ENCODE measurements at places on chromosomes 1 and 21.

DNA sequence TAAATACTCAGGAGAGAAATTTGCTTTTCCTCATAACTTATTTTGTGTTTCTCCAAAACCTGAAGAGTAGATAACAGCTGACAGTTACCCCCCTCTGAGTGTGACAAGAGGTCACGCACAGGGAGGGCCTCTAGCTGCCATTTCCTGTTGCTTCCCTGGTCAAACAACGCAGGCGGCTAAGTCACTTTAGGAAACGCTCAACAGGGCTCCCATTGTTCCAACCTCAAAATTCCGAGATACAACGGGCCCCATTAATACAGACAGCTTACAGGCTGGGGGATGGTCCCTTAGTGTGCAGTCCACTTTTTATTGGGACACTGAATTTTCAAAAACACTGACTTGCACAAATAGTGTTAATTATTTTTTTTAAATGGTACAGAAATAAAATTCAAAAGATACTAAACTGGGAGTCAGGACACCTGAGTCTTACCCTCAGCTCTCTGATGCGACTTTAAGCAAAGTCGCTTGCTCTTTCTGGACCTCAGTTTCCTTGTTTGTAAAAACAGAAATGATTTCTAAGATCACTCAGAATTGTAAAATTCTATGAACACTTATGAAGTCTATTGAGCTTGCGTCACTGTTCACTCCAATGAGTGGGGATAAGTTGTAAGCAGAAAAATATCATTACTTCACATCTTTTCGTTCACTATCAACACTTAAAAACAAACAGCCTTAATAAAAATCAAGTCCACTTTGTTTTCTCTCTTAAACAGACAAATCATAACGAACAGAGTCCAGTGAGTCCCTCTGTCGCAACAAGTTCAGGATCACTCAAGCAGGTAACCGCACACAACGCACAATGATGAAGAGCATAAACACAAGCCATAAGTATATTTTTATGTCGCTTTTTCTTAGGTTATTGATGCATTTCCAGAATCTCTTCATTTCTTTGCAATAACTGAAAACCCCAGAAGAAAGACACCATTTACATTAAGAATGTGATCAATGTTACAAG lies 13.5 kb downstream of the LZIC start:
- DNase-seq = no peak

- DNase-seq = no peak
These were observed 30.9 kb downstream of the RCAN1 start for GRCh38 chr21:34583926-34584563.

DNA sequence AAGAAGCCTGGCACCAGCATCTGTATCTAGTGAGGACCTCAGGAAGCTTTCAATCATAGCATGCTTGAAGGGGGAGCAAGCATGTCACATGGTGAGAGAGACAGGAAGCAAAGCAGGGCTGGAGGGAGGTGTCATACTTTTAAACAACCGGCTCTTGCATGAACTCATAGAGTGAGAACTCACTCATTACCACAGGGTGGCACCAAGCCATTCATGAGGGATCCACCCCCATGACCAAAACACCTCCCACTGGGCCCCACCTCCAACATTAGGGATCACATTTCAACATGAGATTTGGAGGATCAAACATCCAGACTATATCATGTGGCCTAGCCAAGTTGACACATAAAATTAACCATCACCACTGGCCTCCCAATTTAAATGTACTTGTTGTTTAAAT lies 125.1 kb upstream of the KCND3 start:
- no peak for DNase-seq

DNA sequence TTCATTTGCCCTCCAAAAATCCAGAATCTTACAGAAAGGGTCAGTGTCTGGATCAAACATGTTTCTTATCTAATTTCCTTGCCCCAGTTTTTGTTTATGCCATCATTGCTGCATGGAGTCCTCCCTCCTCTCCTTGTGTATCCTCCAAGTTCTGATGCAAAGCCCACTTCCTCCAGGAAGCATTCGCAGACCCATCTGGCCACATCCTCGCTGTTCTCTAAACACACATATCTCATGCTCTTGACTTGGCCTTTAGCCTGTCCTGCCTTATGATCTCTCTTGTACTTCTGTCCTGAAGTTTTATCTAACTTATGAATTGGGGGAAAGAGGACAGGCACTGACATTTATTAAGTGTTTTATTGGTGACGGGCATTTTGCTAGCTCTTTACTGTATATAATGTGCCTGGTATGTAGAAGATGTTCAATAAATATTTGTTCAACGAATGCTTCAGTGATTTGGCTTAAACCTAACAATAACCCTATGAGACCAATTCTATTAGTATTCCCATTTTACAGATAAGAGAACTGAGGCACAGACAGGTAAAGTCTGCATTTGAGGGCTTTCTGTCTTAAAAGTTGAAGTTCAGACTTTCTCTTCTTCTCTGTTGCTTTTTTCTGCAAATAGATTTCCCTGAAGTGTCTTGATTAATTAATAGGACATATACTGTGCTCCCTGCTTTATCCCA lies 19.2 kb upstream of the ID3 start:
- no peak for DNase-seq

DNA sequence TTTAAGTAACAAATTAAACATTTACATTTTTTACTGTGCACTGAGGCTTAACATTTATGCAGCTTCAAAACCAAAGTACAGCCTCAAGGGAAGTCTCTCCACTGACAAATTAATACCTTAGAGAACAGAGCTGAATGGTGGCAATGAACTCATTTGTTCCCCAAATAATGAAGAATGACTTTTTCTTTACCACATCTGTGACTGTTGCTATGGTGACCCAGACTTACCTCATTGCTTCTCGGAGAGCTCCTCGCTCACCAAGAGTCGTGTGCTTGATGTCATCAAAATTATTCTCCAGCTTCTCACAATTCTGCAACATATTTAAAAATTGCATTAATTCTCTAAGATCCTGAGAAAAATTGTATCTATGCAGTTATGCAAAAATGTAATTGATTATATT lies 92.9 kb downstream of the DPYD start:
- DNase-seq = no peak

- no peak for DNase-seq
These were observed 1.2 kb upstream of the RNF223 start for GRCh38 chr1:1075148-1075935.

- DNase-seq = no peak
These were observed 146.0 kb upstream of the JUN start for GRCh38 chr1:58929671-58930325.

DNA sequence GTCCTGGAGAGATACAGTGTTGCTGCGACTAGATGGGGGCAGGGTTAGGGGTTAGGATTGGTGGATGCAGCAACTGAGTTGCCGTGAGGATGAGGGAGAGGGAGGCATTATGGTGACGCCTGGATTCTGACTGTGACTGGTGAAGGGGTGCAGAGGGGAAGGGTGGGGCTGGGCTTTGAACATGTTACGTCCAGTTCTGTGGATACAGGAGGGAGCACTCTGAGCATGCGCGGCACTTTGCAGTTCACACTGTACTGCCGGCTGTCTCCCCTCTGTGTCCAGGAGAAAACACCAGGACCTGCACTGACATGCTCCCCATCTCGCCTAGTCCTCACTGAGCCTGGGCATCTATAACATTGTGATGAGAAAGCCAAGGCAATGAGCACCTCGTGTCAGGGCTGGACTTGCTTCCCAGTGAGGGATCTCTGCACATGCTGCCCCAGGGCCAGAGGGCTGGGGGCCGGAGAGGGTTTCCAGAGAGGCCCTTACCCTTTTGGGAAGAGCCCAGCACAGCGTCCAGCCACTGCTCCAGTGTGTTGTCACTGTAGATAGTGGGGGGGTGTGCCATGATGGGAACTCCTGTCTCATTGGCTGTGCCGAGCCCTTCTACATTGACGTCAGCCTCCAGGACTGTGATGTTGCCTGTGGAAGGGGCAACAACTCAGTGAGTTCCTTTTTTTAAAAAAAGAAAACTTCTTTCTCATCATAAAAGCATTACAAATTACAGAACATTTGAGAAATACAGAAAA lies 7.6 kb downstream of the FAM151A start:
- no peak for DNase-seq

DNA sequence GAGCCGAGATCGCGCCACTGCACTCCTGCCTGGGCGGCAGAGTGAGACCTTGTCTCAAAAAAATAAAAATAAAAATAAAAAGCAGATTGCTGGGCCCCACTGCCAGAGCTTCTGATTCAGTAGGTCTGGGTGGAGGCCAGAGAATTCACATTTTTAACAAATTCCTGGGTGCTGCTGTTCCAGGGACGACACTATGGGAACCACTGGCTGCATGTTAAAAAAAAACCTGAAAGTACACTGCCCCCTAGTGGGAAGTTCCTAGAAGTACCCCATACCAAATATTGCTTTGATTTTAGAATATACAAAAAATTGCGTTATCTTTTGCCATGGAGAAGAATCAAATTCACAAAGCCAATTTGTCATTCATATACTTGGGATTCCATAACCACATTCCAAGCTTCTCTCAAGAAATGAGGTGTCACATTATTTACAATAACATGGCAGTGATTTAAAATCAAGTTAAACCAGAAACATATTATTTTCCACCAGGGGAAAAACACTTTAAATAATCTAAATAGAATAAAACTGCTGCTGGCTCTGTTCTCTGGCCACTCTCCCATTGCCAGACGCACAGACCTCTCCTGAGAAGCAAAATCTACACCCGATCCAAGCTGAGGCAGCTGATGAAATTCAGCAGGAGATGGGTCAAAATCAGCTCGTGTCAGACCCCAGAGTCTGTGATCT lies 27.4 kb downstream of the SYF2 start:
- no peak for DNase-seq

DNA sequence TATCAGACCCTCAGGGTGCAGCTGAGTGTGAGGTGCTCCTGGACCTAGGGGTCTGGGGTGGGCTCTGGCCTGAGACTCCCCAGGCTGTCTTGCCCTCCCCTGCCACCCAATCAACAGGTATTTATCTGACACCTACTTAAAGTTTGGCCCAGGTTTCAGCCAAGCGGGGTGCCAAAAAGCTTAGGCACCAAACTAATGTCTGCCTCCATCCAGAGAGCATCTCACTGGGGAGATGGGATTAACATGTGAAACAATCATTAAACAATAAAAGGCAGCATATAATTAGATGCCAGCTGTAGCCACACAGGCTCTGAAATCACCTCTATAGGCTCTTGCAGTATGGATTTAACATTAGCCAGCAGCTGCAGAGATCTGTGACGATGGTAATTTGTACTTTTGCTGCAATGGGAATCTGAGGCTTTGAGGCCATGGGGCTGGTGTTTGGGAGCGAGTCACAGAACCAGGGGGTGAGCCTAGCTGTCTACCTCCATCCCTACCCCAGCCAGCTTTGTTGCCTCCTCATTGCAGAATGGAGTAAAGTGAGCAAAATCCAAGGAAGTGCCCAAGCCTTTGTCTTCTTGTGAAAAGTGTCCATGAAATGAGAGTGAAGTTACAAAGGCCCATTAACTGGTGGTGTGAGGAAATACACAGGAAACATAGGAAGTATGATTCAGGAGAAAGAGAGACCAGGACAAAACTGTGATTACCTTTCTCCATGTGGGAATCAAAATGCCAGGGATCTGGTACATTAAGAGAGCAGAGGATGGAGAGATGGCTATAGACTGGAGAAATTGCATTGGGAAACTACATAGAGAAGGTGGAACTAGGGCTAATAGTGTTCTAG lies 36.1 kb downstream of the EIF2D start:
- no peak for DNase-seq

DNA sequence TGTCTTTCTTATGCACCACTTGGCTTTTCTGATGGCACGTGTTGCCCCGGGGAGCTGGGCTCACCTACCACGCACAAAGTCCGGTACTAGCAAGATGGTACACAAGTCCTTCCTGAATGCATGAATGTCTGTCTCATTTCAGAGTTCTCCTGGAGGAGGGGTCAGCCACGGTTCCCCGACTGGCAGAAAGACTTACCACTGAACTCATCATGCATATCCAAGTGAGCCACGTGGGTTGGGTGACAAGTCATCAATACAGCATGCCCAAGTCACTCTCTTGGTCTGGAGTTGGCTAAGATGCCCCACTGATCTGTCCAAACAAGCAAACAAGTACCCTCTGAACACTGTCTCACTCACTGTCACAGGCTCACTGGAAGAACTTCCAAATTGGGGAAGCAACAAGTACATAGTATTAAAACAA lies 28.6 kb upstream of the MX1 start:
- DNase-seq = no peak

DNA sequence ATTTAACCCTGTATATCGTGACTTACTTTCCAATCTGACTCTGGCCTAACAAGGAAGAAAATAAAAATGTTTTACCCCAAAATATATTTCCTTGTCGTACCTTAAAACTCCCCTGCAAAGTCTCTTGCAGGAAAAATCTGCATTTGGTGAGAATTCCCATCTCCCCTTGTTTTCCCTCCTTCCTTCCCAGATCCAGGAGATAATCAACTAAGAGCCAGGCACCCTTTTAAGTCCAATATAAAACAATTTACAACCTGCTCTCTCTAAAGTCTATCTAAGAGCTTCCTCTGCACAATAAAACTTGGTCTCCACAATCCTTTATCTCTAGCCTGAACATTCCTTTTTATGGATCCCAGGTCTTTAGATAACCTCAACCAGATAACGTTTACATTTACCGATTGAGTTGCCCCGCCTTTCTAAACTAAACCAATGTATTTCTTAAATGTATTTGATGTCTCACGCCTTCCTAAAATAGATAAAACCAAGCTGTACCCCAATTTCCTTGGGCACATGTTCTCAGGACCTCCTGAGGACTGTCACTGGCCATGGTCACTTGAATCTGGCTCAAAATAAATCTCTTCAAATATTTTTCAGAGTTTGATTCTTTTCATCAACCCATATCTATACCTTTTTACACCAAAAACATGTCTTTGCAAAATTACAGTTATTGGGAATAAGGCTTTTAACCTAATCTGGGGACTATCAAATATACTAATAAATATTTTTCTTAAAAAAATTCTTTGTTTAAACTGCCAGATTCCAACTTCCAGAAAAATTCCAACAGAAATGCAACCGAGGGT lies 993 bp downstream of the DDX59 start:
- no peak for DNase-seq

GRCh38 chr1:152577168-152577567 lies 3.1 kb downstream of the LCE3D start:
- no peak for DNase-seq

- no peak for DNase-seq
These were observed 8.9 kb downstream of the TRIM33 start for GRCh38 chr1:114502080-114502479.

DNA sequence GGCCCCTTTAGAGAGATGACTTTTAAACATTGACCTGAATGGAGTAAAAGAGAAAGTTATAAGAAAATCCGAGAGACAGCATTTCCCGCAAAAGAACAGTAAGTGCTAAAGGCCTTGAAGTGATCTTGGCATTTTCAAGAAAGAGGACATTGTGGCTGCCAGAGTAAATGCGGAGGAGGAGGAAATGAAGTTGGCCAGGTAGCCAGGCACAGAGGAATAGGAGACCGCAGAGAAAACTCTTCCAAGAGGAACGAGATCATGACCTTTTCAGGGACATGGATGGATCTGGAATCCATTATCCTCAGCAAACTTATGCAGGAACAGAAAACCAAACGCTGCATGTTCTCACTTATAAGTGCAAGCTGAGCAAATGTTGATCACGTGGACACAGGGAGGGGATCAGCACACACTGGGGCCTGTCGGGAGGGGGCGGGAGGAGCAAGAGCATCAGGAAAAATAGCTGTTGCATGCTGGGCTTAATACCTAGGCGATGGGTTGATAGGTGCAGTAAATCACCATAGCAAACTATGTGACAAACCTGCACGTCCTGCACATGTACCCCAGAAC lies 49.7 kb downstream of the EEIG2 start:
- DNase-seq = no peak

All from GOT3 (cell line).